Osteocyte (in vitro differentiated cells): ENCODE measurements at places on chromosomes 16 and 17. TPM values are rescaled to one million over a fixed set of nuclear protein-coding genes. Genes with fewer than 3 reads are reported as not detected.

GRCh38 chr17:73420897-73421296 is 109.1 kb upstream of the CDC42EP4 start:
- H3K4me3 ChIP-seq: no peak overlapping the region
- no peaks in the 10 kb centered on the region for H3K27me3 ChIP-seq
- no peaks in the 10 kb centered on the region for H3K4me1 ChIP-seq
- no peak overlapping the region for H3K27ac ChIP-seq

DNA sequence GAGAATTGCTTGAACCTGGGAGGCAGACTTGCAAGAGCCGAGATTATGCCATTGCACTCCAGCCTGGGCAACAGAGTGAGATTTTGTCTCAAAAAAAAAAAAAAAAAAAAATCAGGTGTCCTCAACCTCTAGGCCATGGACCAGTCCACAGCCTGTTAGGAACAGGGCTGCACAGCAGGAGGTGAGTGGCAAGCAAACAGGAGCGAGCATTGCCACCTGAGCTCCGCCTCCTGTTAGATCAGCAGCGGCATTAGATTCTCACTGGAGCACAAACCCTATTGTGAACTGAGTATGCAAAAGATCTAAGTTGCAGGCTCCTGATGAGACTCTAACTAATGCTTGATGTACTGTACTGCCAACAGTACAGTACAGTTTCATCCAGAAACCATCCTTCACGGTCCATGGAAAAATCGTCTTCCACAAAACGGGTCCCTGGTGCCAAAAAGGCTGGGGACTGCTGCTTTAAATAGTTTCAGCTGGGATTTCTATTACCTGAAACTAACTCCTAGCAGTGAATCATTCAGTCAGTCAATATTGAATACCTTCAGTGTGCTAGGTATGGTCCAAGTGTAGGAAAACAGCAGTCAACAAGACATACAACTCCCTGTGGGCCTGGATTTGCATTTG is 56.3 kb upstream of the DHX40 start:
- peaks cover 2% of the 10 kb centered on the region for H3K4me1 ChIP-seq
- no peak overlapping the region for H3K27ac ChIP-seq

GRCh38 chr16:49639739-49640431 is 216.0 kb downstream of the ZNF423 start:
- H3K27ac ChIP-seq: peak overlapping the region; percentile 86
- peaks cover 24% of the 10 kb centered on the region for H3K36me3 ChIP-seq
- DNase-seq: peak; percentile 90
- H3K27me3 ChIP-seq: no peaks in the 10 kb centered on the region
- H3K4me3 ChIP-seq: peak overlapping the region; percentile 22

Gene IKZF3
- total RNA-seq: not detected in 2 replicates

DNA sequence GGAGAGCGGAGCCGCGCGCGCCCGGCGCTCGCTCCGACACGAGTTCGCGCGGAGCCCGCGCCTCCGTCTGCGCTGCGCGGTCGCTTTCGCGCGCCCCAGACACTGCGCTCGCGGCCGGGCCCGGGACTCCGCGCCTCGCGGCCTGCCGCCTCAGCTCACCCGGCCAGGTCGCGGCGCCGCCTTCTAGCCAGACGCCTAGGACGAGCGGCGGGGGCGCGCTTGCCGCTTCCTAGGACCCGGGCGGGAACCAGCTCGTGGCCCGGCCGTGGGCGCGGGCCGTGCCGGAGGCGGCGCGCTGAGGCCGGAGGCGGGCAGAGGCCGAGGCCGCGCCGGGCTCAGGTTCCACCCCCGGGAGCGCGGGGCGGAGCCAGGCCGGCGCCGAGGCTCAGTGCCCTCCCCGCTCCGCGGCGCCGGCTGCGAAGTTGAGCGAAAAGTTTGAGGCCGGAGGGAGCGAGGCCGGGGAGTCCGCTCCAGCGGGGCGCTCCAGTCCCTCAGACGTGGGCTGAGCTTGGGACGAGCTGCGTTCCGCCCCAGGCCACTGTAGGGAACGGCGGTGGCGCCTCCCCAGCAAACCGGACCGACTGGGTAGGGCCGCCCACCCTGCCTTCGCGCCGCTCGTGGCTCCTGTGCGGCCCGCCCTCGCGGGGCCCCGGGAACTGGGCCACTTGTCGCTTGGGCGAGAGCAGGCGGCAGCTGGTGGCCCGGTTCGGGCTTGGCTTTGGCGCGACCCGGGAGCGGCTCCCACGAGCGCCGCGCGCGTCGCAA is at the start of gene SPHK1:
Gene SPHK1, plus strand, starts transcription at position 388 of the 765 bp plus-strand sequence. CDS start 1,036 bp downstream, outside the sequence.
- no peaks in the 10 kb centered on the region for H3K36me3 ChIP-seq
- peak within 1 kb of the TSS; percentile 84 for H3K4me3 ChIP-seq
- DNase-seq: peak; percentile 88
- H3K27me3 ChIP-seq: no peaks in the 10 kb centered on the region
- H3K27ac ChIP-seq: peak within 1 kb of the TSS; percentile 73

- peaks cover 18% of the 10 kb centered on the region for H3K4me1 ChIP-seq
- DNase-seq: no peak
- no peaks in the 10 kb centered on the region for H3K36me3 ChIP-seq
- H3K4me3 ChIP-seq: no peak overlapping the region
- no peak overlapping the region for H3K27ac ChIP-seq
Observed at GRCh38 chr16:48441106-48441505, 55.9 kb upstream of the SIAH1 start.

DNA sequence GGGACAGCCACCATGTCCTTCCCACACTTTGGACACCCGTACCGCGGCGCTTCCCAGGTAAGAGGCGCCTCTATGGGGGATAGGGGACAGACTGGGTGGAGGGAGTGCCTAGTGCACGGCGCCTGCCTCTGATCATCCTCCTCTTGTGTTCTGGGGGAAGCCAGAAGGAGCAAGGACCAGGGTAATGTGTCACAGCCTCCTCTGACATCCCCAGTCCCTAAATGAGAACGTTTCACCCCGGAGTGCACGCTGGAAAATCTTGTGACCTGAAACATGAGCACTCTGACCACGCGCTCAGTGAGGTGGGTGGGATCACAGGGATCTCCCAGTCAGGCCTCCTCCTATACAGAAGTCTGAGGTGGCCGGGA is 1.1 kb downstream of the IRX6 start:
- H3K36me3 ChIP-seq: no peaks in the 10 kb centered on the region
- peak overlapping the region; percentile 54 for H3K4me3 ChIP-seq
- H3K4me1 ChIP-seq: peaks cover 7% of the 10 kb centered on the region
- peaks cover 67% of the 10 kb centered on the region for H3K27me3 ChIP-seq
- DNase-seq: no peak

- no peak overlapping the region for H3K27ac ChIP-seq
- peaks cover 13% of the 10 kb centered on the region for H3K4me1 ChIP-seq
- no peak overlapping the region for H3K4me3 ChIP-seq
- no peaks in the 10 kb centered on the region for H3K27me3 ChIP-seq
Observed at GRCh38 chr17:57315061-57316015, 59.0 kb downstream of the MSI2 start.
